Breast epithelium (tissue), 4 donors: ENCODE measurements at places on chromosomes 7 and 10. TPM values are rescaled to one million over a fixed set of nuclear protein-coding genes. Genes with fewer than 3 reads are reported as not detected.

DNA sequence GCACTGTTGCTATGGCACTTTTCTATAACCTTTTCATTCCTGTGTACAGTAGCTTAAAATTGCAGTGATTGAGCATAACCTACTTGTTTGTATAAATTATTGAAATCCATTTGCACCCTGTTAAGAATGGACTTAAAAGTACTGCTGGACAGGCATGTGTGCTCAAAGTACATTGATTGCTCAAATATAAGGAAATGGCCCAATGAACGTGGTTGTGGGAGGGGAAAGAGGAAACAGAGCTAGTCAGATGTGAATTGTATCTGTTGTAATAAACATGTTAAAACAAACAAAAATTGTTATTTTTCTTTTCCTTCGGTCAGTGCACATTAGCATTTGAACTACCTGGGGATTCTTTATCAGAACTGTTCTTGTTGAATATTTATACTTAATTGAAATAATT lies 57.1 kb upstream of the BAMBI start:
- no peak overlapping the region for H3K27ac ChIP-seq
- H3K36me3 ChIP-seq: no peaks in the 10 kb centered on the region
- no peaks in the 10 kb centered on the region for H3K4me1 ChIP-seq
- no peaks in the 10 kb centered on the region for H3K27me3 ChIP-seq
- no peak overlapping the region for H3K4me3 ChIP-seq
- no peak for DNase-seq

Gene LIPK
- total RNA-seq: not detected

Gene NKX2-3
- total RNA-seq: 0.15 TPM

- DNase-seq: no peak
- no peak overlapping the region for H3K4me3 ChIP-seq
- no peaks in the 10 kb centered on the region for H3K4me1 ChIP-seq
- no peaks in the 10 kb centered on the region for H3K27me3 ChIP-seq
- H3K36me3 ChIP-seq: no peaks in the 10 kb centered on the region
- H3K27ac ChIP-seq: no peak overlapping the region
Measured at GRCh38 chr7:23287612-23288011, 11.5 kb upstream of the MALSU1 start.

- H3K27ac ChIP-seq: no peak overlapping the region
- H3K4me3 ChIP-seq: no peak overlapping the region
Measured at GRCh38 chr10:48983648-48984351, 44.2 kb upstream of the LRRC18 start.

Gene KIF20B
- total RNA-seq: 5.6 TPM

- H3K27me3 ChIP-seq: no peaks in the 10 kb centered on the region
- H3K4me3 ChIP-seq: no peak overlapping the region
Measured at GRCh38 chr7:128035712-128036111, 4.5 kb upstream of the LRRC4 start.

DNA sequence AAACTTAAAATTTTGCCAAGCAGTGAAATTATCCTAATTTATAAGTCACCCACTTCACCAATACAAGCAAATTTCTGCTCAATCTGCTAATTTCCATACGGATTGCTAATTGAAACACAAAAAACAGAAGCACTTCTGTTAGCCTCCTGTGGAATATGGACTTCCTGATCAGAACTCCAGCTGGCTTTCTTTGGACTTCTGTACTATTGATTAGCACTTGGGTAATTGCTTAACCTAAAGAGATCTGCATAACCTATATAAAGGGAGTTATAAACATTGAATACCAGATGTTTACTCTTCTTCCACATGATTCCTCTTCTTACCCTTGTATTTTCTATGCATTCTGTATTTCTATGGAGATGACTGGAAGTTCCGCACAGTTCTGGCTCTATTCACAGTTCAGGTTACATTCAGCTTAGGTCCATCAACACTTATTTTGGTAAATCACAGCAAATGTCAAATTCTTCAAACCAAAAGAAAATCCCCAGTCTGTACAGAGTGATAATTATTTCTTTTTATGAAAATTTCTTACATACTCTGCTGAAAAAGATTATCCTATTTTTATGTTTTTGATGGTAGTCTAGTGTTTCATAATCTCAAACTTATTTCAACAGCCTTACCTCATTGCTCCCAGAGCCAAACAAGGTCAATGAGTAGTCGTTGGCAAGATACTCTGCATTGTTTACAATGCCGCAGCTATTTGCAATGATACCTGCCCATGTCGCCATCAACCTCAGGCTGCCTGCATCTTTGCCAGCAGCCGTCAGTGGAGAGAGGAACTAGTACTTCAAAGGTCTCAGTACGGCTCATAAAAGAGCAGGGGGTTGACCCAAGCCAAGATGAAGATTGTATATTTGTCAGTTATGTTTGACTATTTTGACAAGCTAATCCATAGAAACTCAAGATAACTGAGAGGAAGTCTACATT lies 225.6 kb downstream of the AHR start:
- no peaks in the 10 kb centered on the region for H3K27me3 ChIP-seq
- peak overlapping the region; percentile 69 for H3K27ac ChIP-seq
- no peaks in the 10 kb centered on the region for H3K36me3 ChIP-seq
- no peaks in the 10 kb centered on the region for H3K4me1 ChIP-seq

Gene WIPF3
- 3.2 TPM for total RNA-seq

DNA sequence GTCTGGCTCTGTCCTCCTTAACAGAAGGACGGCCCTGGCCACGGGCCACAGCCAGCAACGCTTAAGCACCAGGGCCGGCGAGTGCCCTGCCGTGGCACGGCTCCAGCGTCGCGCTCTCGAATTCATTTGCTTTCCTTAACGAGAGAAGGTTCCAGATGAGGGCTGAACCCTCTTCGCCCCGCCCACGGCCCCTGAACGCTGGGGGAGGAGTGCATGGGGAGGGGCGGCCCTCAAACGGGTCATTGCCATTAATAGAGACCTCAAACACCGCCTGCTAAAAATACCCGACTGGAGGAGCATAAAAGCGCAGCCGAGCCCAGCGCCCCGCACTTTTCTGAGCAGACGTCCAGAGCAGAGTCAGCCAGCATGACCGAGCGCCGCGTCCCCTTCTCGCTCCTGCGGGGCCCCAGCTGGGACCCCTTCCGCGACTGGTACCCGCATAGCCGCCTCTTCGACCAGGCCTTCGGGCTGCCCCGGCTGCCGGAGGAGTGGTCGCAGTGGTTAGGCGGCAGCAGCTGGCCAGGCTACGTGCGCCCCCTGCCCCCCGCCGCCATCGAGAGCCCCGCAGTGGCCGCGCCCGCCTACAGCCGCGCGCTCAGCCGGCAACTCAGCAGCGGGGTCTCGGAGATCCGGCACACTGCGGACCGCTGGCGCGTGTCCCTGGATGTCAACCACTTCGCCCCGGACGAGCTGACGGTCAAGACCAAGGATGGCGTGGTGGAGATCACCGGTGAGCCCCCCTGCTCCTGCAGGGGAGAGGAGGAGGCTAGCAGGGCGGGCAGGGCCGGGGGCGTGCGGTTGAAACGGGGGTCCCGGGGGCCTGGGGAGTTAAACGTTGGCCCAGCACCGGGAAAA lies at the start of gene HSPB1:
TSS of gene HSPB1 (plus strand) at position 327 of the 855 bp plus-strand sequence. CDS start at position 367, 40 bp downstream.
- peaks cover 7% of the 10 kb centered on the region for H3K4me1 ChIP-seq
- peak within 1 kb of the TSS; percentile 97 for H3K27ac ChIP-seq
- H3K27me3 ChIP-seq: no peaks in the 10 kb centered on the region
- H3K4me3 ChIP-seq: peak within 1 kb of the TSS; percentile 90

GRCh38 chr7:103307503-103308231 lies 10.4 kb downstream of the PMPCB start:
- H3K4me3 ChIP-seq: no peak overlapping the region
- H3K4me1 ChIP-seq: no peaks in the 10 kb centered on the region
- no peak overlapping the region for H3K27ac ChIP-seq

DNA sequence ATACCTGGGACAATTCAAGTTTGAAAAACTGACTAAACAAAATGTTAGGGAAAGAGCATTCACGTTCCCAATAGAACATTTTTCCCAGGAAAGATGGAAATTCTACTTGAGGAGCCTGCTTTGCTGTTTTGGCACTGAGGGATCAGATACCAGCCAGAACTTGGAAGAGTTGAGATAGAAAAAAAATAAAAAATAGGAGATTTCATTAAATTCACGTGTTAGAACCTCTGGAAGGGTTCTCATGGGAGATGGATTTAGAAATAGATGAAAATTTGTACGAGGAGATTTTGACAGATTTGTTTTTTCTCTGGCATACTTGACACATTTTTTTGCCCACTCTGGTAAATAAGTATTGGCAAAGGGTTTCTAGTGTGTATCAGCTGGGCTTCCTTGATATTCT lies 63.7 kb downstream of the CELF2 start:
- H3K27me3 ChIP-seq: no peaks in the 10 kb centered on the region
- H3K27ac ChIP-seq: no peak overlapping the region
- H3K4me1 ChIP-seq: no peaks in the 10 kb centered on the region
- H3K36me3 ChIP-seq: no peaks in the 10 kb centered on the region
- DNase-seq: no peak

Gene PPA1
- total RNA-seq: 164 TPM

GRCh38 chr10:17365402-17365801 lies 89.0 kb downstream of the ST8SIA6 start:
- DNase-seq: no peak
- no peak overlapping the region for H3K27ac ChIP-seq
- H3K36me3 ChIP-seq: no peaks in the 10 kb centered on the region
- no peaks in the 10 kb centered on the region for H3K27me3 ChIP-seq
- H3K4me3 ChIP-seq: no peak overlapping the region

Gene TMEM130
- not detected for total RNA-seq

- no peaks in the 10 kb centered on the region for H3K36me3 ChIP-seq
- H3K4me1 ChIP-seq: no peaks in the 10 kb centered on the region
- no peak overlapping the region for H3K27ac ChIP-seq
- H3K4me3 ChIP-seq: no peak overlapping the region
Measured at GRCh38 chr7:11181590-11181989, 207.9 kb downstream of the PHF14 start.

Gene CALHM1
- not detected for total RNA-seq

DNA sequence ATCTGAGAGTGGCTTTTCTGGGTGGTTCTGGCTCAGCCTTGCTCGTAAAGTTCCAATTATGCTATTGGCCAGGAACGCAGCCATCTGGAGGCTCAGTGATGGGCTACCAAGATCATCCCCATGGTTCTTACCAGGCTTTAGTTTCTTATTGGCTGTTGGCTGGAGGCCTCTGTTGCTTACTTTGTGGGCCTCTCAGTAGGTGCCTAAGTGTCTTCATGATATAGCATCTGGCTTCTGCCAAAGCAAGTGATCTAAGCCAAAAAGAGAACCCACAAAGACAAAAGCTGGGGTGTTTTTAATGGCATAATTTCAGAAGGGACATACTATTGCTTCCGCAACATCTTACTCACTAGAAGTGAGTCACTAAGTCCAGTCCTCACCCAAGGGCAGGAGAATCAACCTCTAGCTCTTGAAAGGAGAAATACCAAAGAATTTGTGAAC lies 132.0 kb upstream of the MDFIC start:
- H3K27ac ChIP-seq: no peak overlapping the region
- no peaks in the 10 kb centered on the region for H3K4me1 ChIP-seq
- no peak for DNase-seq
- H3K36me3 ChIP-seq: no peaks in the 10 kb centered on the region
- no peaks in the 10 kb centered on the region for H3K27me3 ChIP-seq
- no peak overlapping the region for H3K4me3 ChIP-seq

DNA sequence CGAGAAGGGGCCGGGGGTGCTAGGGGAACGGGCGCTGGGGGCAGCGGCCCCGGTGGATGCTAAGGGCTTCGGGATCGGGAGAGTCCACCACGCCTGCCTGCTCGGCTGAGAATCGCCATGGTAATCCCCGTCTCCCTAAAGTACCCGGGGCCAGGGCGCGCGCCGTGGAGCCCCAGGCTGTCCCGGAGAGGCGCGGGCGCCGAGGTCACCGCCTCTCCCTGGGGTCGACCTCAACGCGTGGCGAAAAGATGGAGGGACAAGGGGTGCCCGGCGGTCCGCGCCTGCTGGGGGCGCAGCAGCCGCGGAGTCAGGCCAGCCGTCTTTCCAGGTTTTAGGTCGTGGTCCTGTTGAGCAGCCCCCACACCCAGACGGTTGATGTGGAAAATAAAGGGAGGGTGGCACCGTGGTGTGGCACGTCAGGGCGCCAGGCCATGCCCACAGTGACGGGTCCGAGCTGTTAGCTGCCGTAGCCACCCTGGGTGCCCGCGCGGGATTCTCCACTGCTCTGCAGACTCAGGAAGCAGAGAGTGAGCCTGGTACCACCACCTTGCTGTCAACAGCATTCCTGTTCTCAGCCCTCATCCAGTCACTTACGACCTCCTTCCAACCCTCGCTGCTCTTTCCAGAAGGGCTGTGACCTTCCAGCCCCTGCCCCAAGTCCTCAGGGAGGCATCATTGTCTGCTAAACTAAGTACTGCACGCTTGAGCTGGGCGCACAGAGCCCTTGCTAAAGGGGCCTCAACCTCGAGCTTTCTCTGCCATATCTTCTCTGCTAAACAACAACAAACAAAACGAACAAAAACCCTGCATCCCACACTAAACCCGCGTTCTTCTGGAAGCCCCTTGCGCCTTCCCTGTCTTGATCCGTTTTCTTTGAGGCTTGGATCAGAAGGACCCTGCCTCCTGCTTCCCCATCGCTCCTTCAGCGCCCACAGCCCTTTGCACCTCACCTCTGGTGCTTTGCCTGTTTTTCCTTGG lies 666 bp downstream of the SMKR1 start:
- no peak for DNase-seq
- no peak overlapping the region for H3K27ac ChIP-seq
- H3K4me1 ChIP-seq: no peaks in the 10 kb centered on the region
- no peaks in the 10 kb centered on the region for H3K27me3 ChIP-seq
- no peaks in the 10 kb centered on the region for H3K36me3 ChIP-seq
- H3K4me3 ChIP-seq: peak overlapping the region; percentile 75

DNA sequence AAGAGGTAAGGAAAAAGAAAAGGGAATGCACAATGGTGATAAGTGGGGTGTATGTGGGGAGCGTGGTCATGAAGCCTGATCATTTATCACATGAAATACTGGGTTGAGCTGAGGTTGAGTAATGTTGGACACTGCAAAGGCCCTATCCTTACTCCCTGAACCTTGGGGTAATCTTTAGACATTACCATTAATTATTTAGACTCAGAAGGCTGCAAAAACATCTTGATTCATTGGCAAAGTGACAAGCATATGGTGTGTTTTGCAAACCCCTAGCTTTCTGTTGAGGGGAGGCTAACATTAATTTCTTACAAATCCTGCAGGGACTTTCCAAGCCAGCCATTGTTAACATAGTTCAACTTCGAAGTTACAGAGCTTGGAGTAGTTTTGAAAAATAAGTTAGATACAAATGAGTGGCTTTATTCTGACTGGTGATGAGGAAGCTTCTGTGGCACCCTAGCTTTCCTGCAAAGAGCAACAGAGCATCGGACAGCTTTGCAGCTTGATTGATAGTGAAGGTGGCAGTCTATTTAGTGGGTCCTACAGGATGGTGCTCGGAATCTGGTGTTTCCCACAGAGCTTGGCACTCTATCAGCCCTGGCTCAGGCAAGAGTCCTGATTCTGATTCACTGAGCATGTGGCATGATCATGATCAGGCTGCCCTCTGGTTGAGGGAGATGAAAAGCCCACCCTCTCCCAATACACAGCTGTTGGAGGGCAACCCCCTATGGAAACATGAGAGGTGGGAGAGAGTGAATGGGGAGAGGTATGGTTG lies 153.7 kb upstream of the NPVF start:
- H3K27me3 ChIP-seq: no peaks in the 10 kb centered on the region
- no peaks in the 10 kb centered on the region for H3K36me3 ChIP-seq
- peaks cover 26% of the 10 kb centered on the region for H3K4me1 ChIP-seq
- no peak overlapping the region for H3K4me3 ChIP-seq
- no peak for DNase-seq
